Type B pancreatic cell (in vitro differentiated cells): ENCODE measurements at places on chromosomes 2 and 18. TPM values are rescaled to one million over a fixed set of nuclear protein-coding genes. Genes with fewer than 3 reads are reported as not detected.

SPR gene
- 12.4 and 16.0 TPM in 2 replicates for total RNA-seq

CXCR1 gene
- total RNA-seq = not detected in 2 replicates

ALPP gene
- total RNA-seq = 0.27 and 1.5 TPM in 2 replicates

MLPH gene
- total RNA-seq = 14.8 and 16.7 TPM in 2 replicates

MYO7B gene
- 1.7 and 5.0 TPM in 2 replicates for total RNA-seq

CNGA3 gene
- total RNA-seq = 3.7 and 6.8 TPM in 2 replicates

TRIM54 gene
- not detected in 2 replicates for total RNA-seq

CLEC4F gene
- not detected in 2 replicates for total RNA-seq

CCDC74B gene
- 10.3 and 15.4 TPM in 2 replicates for total RNA-seq

HOXD4 gene
- 37.0 TPM in 1 of 2 replicates, not detected in the other for total RNA-seq

GRCh38 chr18:78980279-78980771, 707 bp downstream of the SALL3 start:
- H3K4me1 ChIP-seq = peaks cover 9% of the 10 kb centered on the region
- DNase-seq = no peak
- no peak overlapping the region for H3K27ac ChIP-seq
- H3K36me3 ChIP-seq = no peaks in the 10 kb centered on the region

DNA sequence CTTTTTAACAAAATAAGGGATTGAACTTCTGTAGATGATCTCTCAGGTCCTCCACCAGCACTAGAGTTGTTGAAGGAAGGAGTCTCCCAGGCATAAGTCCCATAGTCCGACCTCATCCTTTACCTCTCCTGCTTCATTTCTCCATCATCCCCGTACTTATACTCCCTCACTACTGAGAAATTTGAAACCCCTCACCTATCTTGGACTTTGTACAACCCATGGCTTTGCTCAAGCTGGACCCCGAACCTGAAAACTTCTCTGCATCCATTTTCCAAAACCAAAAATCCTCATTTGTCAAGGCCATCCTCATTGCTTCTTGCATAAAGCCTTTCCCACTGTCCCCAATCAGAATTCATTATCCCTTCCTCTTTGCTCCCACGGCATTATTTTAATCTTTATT, 482 bp upstream of the NHEJ1 start:
- no peaks in the 10 kb centered on the region for H3K27me3 ChIP-seq
- H3K4me3 ChIP-seq = peak overlapping the region; percentile 97
- H3K27ac ChIP-seq = peak overlapping the region; percentile 96
- no peak for DNase-seq

DNA sequence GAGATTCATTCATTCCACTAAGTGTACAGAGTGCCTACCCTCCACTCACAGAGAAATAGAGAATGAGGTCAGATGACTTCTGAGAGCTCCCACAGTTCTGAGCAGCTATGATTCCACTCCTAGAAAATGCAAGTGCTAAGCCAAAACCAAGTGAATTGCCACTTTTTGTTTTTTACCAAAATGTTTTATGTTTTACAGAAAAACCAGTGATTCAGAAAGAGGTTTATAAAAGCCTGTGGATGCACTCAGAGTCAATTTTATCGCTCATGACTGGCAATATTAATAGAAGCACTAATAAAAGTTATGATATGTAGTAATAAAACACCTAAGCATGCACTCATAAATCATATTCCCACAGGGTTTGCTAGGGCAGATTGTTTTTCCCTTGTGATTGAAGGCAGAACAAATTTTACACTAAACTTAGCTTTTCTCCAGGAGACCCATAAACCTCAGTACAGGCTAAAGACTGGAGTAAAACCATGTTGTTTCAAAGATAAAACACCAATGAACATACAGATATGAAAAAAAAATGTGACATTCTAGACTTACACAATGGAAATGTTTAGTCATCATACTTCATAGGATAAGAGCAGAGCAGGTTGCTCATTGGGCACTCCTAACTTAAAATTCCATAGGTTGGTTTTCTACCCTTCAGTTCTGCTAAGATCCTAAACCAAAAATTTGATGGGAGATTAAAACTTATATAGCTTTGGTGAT, 67.5 kb downstream of the PDK1 start:
- H3K27ac ChIP-seq = no peak overlapping the region
- H3K4me3 ChIP-seq = no peak overlapping the region
- H3K36me3 ChIP-seq = peaks cover 5% of the 10 kb centered on the region
- no peaks in the 10 kb centered on the region for H3K4me1 ChIP-seq

DNA sequence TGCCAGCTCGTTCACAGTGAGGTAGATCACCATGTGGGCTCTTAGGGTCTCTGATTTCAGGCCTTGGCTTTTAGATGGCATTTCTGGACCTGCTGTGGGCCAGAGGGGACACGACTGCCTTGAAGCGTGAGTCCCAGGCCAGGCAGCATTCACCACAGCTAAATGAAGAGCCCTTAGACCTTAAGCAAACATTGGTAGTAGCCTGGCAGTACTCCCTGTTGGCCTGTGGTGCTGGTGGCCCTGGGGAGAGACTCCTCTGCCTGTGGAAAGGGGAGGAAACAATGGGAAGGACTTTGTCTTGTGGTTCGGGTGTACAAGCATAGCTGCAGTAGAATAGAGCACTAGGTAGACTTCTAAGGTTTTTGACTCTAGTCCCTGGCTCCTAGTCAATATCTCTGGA, 456.0 kb upstream of the DCC start:
- H3K4me1 ChIP-seq = no peaks in the 10 kb centered on the region
- no peak overlapping the region for H3K4me3 ChIP-seq
- no peaks in the 10 kb centered on the region for H3K27me3 ChIP-seq
- H3K27ac ChIP-seq = no peak overlapping the region
- DNase-seq = no peak

- peaks cover 7% of the 10 kb centered on the region for H3K27me3 ChIP-seq
- H3K27ac ChIP-seq = no peak overlapping the region
- H3K36me3 ChIP-seq = no peaks in the 10 kb centered on the region
- no peaks in the 10 kb centered on the region for H3K4me1 ChIP-seq
- H3K4me3 ChIP-seq = no peak overlapping the region
These were observed 23.2 kb downstream of the ACOXL start for GRCh38 chr2:110755491-110756078.

DNA sequence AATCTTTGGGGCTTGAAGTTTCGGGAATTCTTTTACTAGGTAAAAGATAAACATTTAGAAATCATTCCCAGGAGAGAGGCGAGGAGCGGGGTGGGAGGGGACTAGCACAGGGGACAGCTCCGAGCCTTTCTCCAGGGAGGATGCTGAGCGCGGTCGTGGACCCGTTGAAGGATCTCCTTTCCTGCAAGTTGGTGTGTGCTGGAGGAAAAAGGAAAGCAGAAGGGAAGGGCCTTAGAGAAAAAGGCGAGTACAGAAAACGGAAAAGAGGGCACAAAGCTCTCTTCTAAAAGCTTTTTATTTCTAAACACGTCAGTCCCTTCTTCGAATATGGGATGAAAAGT, 640 bp downstream of the SLC39A6 start:
- DNase-seq = no peak
- H3K27ac ChIP-seq = peak overlapping the region; percentile 92
- H3K36me3 ChIP-seq = peaks cover 34% of the 10 kb centered on the region
- H3K27me3 ChIP-seq = no peaks in the 10 kb centered on the region
- H3K4me3 ChIP-seq = peak overlapping the region; percentile 91

DNA sequence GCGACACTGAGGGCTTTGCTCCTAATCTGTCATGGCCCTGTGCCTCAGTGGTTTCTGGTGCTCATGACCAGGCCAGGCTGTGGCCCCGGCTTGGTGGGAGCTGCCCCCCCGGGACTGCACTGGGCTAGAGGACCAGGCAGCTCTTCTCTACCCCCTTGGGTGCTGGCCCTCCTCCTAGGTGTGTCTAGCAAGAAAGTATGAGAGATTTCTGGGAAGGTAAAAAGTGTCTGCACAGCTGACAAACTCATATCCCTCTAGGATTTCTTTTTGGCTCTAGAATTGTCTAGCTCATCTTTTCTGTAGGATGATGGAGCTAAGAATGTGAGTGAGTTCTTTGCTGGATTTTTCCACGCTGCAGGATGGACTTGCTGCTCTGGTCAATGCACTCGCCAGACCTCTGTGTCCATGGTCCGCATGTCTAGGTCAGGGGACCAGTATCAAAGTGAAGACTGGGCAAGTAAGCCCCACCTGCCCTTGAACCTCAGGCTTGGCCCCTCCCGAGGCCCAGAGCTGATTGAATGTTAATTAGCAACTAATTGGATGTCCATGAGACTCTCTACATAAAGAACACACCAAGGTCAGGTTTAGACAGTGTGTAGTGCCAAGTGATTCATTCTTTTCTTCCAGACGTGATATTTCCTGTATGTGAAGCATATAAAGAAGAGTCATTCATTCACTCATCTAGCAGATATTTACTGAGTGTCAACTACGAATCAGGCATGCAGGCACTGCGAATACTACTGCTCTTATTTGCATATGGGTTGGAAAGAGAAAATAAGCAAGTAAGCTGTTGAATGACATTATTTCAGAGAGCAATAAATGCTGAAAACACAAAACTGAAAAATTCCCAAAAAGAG, 15.6 kb upstream of the PSD4 start:
- peak overlapping the region; percentile 96 for H3K27ac ChIP-seq
- H3K4me1 ChIP-seq = peaks cover 28% of the 10 kb centered on the region
- no peaks in the 10 kb centered on the region for H3K27me3 ChIP-seq
- DNase-seq = no peak
- peak overlapping the region; percentile 94 for H3K4me3 ChIP-seq

- H3K27ac ChIP-seq = no peak overlapping the region
- H3K4me3 ChIP-seq = no peak overlapping the region
- H3K4me1 ChIP-seq = peaks cover 4% of the 10 kb centered on the region
These were observed 620.6 kb downstream of the GALR1 start for GRCh38 chr18:77870199-77870598.

DNA sequence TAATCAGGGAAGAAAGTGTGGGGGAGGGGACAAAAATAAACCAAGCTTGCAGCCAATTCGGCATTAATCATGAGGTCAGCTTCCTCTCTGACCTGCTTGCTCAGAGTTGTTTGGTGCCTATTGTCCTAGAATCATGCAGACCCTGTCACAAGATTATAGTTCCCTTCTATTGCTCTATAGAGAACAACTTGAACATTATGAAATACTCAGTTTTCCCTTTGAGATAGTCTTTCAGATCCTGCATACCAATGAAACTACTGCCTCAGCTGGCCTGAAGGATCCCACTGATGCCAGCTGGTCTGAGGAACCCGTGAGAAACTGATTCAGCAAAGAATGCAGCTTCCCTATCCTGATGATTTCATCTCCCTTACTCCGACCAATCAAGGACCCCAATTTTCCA, 955 bp upstream of the BBS5 start:
- peak overlapping the region; percentile 93 for H3K4me3 ChIP-seq
- peaks cover 5% of the 10 kb centered on the region for H3K36me3 ChIP-seq
- DNase-seq = no peak
- no peaks in the 10 kb centered on the region for H3K27me3 ChIP-seq
- peak overlapping the region; percentile 56 for H3K27ac ChIP-seq
- H3K4me1 ChIP-seq = peaks cover 13% of the 10 kb centered on the region

GRCh38 chr2:231672617-231673347, 35.5 kb upstream of the PTMA start:
- H3K4me1 ChIP-seq = peaks cover 16% of the 10 kb centered on the region
- H3K27me3 ChIP-seq = no peaks in the 10 kb centered on the region
- peak overlapping the region; percentile 36 for H3K27ac ChIP-seq
- no peaks in the 10 kb centered on the region for H3K36me3 ChIP-seq
- no peak for DNase-seq

GRCh38 chr2:24272161-24272802, 88.1 kb downstream of the ITSN2 start:
- peaks cover 5% of the 10 kb centered on the region for H3K36me3 ChIP-seq
- H3K27me3 ChIP-seq = no peaks in the 10 kb centered on the region
- no peak overlapping the region for H3K27ac ChIP-seq
- H3K4me3 ChIP-seq = no peak overlapping the region
- DNase-seq = no peak
- no peaks in the 10 kb centered on the region for H3K4me1 ChIP-seq

- peaks cover 39% of the 10 kb centered on the region for H3K36me3 ChIP-seq
- H3K27me3 ChIP-seq = no peaks in the 10 kb centered on the region
- H3K4me1 ChIP-seq = peaks cover 79% of the 10 kb centered on the region
- peak overlapping the region; percentile 50 for H3K4me3 ChIP-seq
These were observed 8.4 kb downstream of the BCL11A start for GRCh38 chr2:60544954-60545560.

DNA sequence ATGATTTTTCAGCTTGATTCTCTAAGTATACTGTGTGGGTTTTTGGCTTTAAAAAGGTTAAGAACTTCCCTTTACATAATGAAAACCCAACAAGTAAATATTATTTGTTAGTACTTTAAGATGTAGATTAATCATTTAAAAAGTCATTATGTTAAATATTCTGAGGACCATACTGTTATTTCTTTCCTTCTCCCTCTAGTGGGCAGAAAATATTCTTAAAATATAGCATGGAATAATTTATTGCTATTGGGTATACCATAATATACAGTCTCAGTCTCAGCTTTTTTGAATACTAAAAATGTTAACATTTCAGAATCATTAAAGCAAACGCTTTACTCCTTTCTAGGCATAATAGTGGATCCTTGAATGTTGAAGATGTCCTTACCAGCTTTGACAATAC, 28.1 kb downstream of the CAMKMT start:
- no peaks in the 10 kb centered on the region for H3K27me3 ChIP-seq
- peaks cover 6% of the 10 kb centered on the region for H3K36me3 ChIP-seq
- no peak overlapping the region for H3K27ac ChIP-seq
- H3K4me1 ChIP-seq = no peaks in the 10 kb centered on the region
- no peak for DNase-seq

GRCh38 chr2:31054842-31055388, 83.3 kb downstream of the GALNT14 start:
- peaks cover 7% of the 10 kb centered on the region for H3K27me3 ChIP-seq
- DNase-seq = no peak
- no peak overlapping the region for H3K4me3 ChIP-seq
- H3K4me1 ChIP-seq = peaks cover 15% of the 10 kb centered on the region

DNA sequence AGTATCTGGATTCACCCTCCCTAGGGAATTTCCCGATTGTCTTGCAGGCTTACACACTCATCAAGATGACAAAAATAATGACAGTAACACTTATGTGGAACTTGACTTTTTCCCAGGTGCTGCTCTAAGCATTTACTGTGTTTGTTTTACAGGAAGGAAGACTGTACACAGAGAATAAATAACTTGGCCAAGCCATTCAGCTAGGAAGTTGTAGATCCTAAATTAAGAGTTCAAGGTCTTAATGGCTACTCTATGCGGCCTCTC, 549 bp upstream of the DPP4 start:
- DNase-seq = no peak
- peak overlapping the region; percentile 52 for H3K27ac ChIP-seq
- peak overlapping the region; percentile 85 for H3K4me3 ChIP-seq

DNA sequence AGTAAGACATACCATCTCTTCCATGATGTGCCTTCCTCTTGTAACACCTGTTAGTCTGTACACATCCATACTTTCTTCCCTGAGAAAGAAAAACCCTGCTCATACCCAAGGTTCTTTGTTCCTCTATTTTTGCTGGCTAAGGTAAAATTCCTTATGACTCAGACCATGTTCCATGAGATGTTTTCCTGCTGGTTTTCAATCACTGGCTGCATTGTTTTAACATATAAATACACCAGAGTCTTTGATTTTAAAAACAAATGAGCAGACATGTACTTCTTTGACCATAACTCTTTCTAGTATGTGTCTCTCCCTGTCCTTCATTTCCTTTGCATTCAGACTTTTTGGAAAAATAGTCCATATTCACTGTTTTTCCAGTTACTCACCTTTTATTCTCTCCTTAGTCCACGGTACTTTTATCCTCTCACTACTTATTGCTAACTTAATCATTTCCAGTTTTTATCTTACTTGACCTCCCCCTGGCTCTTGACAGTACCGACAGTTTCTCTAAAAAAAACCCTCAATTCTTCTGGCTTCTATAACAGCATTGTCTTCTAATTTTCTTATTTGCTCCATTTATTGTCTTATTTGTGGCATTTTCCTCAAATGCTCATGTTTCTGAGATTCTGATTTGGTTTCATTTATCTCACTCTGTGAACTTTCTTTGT, 4.3 kb downstream of the VAPA start:
- no peaks in the 10 kb centered on the region for H3K27me3 ChIP-seq
- H3K27ac ChIP-seq = no peak overlapping the region
- H3K4me3 ChIP-seq = no peak overlapping the region
- H3K36me3 ChIP-seq = no peaks in the 10 kb centered on the region
- H3K4me1 ChIP-seq = peaks cover 23% of the 10 kb centered on the region
- no peak for DNase-seq
